ENCODE measurements at places on chromosomes 3 and 15. TPM values are rescaled to one million over a fixed set of nuclear protein-coding genes. Genes with fewer than 3 reads are reported as not detected.

DNA sequence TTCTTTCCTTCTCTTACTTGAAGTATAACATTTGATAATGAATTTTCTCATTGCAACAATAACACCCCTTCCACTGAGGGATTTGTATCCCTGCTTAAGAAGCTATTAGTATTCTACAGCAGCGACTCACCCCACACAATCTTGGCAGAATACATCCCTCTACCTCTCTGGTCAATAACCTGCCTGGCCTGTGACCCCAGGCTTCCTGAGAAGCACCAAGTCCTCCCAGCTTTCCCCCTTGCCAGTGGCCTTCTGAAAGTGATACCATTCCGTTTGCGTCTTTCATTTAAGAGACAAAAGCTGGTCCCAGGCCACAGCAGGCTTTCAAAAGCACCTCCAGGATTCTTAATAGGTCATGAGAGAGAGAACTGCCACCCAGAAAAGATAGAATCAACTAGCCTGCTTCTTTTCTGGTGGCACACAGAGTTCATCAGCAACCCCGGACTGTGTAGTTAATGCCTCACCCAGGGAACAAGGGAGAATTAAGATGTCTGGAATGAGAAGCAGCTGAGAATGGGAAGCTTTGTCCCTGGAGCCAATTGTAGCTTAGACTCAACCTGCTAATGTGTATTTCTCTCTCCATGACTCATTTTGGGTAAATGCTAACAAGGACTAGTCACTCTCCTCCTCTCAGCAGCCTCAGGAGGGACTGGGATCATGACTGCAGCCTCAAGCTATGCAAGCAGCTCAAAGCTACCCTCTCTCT lies 101.0 kb upstream of the CPNE4 start:
- no peak for DNase-seq

GRCh38 chr15:69909719-69910444 lies 187.8 kb downstream of the TLE3 start:
- no peak for DNase-seq

The RHCG gene
- polyA plus RNA-seq, result not detected

The FBN1 gene
- 208 TPM for polyA plus RNA-seq

DNA sequence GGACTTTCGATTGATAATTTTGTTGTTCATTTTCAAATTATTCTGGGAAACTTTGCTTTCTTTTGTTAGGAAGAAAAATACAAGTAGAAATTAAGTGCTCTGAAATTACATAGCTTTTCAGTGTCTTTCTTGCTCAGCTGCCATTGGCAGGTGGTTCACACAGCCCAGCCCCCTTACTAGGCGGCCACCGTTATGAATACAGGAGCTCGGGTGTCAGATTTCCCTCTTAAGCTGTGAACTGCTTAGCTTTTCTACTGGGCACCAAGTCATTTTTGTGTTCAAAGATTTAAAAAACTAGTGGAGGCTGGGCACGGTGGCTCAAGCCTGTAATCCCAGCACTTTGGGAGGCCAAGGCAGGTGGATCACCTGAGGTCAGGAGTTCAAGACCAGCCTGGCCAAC lies 55.2 kb downstream of the HMG20A start:
- no peak for DNase-seq

The NANOGP8 gene
- polyA plus RNA-seq, result not detected

Measured in muscle of arm (tissue), 14 donors.